Kidney (tissue), 22 donors: ENCODE measurements at places on chromosomes 5 and 9. TPM values are rescaled to one million over a fixed set of nuclear protein-coding genes. Genes with fewer than 3 reads are reported as not detected.
A peak's percentile ranks its signal among the peaks of the same experiment; 100 is the strongest.

ADAMTS16 gene
- total RNA-seq: 7.5 TPM

PPP3R2 gene
- total RNA-seq: not detected

PRLR gene
- 6.3 TPM for total RNA-seq

OBP2B gene
- total RNA-seq: not detected

NTNG2 gene
- total RNA-seq: 2.2 TPM

SPZ1 gene
- total RNA-seq: not detected

ECSCR gene
- 34.9 TPM for total RNA-seq

ENTPD2 gene
- 9.3 TPM for total RNA-seq

IGFBPL1 gene
- total RNA-seq: 0.22 TPM

FAM200C gene
- 4.8 TPM for total RNA-seq

FCN1 gene
- 13.0 TPM for total RNA-seq

GRCh38 chr9:38707885-38708637 lies 11.9 kb downstream of the FAM240B start:
- H3K27ac ChIP-seq: no peak overlapping the region
- DNase-seq: peak; percentile 61
- H3K27me3 ChIP-seq: no peaks in the 10 kb centered on the region
- no peaks in the 10 kb centered on the region for H3K4me1 ChIP-seq

GRCh38 chr9:127144670-127145445 lies 22.4 kb upstream of the ANGPTL2 start:
- no peak overlapping the region for H3K4me3 ChIP-seq
- H3K27ac ChIP-seq: peak overlapping the region; percentile 4
- H3K27me3 ChIP-seq: no peaks in the 10 kb centered on the region
- H3K4me1 ChIP-seq: no peaks in the 10 kb centered on the region
- DNase-seq: no peak
- H3K36me3 ChIP-seq: no peaks in the 10 kb centered on the region

DNA sequence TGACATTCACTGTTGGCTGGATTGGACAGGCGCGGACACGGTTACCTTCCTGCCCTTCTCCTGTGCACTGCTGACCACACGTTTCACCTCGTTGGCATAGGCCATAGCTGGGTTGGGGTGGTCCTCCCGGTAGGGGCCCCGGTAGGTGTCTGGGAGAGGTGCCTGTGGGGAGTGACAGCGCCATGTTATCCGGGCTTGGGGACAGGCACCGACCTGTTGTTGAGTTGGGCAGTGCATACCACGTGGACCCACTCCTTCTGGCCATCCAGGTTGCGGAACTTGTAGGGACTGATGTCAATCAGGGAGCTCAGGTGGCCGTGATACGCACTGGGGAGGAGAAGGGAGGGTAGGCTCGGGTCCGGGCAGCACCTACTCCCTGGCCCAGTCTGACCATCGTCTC lies 8.2 kb downstream of the PHYKPL start:
- no peak overlapping the region for H3K4me3 ChIP-seq
- H3K27me3 ChIP-seq: no peaks in the 10 kb centered on the region
- no peak for DNase-seq
- H3K4me1 ChIP-seq: peaks cover 5% of the 10 kb centered on the region
- H3K27ac ChIP-seq: no peak overlapping the region

DNA sequence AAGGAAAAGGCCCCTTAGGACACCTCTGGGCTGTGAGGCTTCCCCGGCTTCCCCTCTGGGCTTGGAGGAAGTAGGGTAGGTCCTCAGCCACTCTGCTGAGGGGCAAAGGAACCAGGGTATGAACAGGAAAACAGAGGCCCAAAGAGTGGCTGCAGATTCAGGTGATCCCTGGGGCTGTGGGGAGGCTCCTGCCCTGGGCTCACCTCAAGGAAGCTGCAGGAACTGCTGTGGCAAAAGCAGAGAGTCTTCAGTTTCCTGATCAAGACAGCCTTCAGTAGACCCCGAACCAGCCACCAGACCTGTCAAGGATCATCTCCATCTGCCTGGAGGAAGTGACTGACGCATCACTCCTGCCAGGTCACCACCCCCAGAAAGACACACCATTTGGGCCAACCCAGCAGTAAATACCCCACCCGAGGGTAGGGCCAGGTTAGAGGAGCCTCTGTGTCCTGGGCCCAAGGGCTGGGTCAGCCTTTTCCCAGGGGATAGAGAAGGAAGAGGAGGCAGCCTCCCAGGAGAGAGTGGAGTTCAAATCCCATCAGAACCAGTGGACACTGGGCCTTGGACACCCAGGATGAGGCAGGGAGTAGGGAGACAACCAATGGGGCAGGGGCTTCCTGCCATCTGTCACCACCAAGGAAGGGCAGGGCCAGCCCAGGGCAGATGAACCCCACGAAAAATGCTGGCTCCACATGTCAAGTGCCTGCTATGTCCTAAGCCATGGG lies 5.8 kb upstream of the ST6GALNAC6 start:
- peak overlapping the region; percentile 85 for H3K27ac ChIP-seq
- no peak overlapping the region for H3K4me3 ChIP-seq
- peaks cover 31% of the 10 kb centered on the region for H3K4me1 ChIP-seq
- no peaks in the 10 kb centered on the region for H3K27me3 ChIP-seq

- no peaks in the 10 kb centered on the region for H3K4me1 ChIP-seq
- H3K27me3 ChIP-seq: no peaks in the 10 kb centered on the region
- peaks cover 10% of the 10 kb centered on the region for H3K36me3 ChIP-seq
- DNase-seq: no peak
- H3K4me3 ChIP-seq: no peak overlapping the region
Measured at GRCh38 chr9:3857091-3857490, 331.3 kb upstream of the RFX3 start.

- no peaks in the 10 kb centered on the region for H3K27me3 ChIP-seq
- H3K4me3 ChIP-seq: no peak overlapping the region
- no peak for DNase-seq
- no peak overlapping the region for H3K27ac ChIP-seq
- H3K4me1 ChIP-seq: peaks cover 12% of the 10 kb centered on the region
Measured at GRCh38 chr5:143186623-143187022, 216.9 kb downstream of the NR3C1 start.

DNA sequence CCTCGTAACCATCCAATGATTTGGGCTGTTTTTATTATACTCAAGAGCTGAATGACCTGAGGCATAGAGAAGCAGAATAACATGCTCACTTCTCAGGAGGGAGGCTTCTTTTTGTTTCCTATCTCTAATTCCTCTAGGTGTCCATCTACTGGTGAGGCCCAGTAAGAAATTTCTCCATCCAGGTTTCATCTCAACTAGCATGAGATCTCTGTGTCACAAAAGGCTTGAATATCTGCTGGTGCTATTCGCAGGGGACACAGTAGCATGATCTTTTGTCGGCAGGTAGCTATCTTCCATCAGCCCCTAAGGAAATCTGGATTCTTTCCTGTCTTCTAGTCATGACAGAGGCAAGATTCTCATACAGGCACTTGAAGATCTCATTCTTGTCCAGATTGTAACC lies 8.9 kb downstream of the IFNE start:
- H3K4me1 ChIP-seq: no peaks in the 10 kb centered on the region
- DNase-seq: no peak
- H3K27ac ChIP-seq: no peak overlapping the region
- H3K36me3 ChIP-seq: no peaks in the 10 kb centered on the region

GRCh38 chr9:34253460-34253837 lies 74.6 kb downstream of the UBAP1 start:
- H3K36me3 ChIP-seq: no peaks in the 10 kb centered on the region
- no peak overlapping the region for H3K27ac ChIP-seq
- H3K4me3 ChIP-seq: no peak overlapping the region
- no peak for DNase-seq
- H3K4me1 ChIP-seq: no peaks in the 10 kb centered on the region

GRCh38 chr5:173643964-173644363 lies 27.5 kb upstream of the BOD1 start:
- no peaks in the 10 kb centered on the region for H3K27me3 ChIP-seq
- H3K4me1 ChIP-seq: peaks cover 5% of the 10 kb centered on the region
- no peak overlapping the region for H3K27ac ChIP-seq

DNA sequence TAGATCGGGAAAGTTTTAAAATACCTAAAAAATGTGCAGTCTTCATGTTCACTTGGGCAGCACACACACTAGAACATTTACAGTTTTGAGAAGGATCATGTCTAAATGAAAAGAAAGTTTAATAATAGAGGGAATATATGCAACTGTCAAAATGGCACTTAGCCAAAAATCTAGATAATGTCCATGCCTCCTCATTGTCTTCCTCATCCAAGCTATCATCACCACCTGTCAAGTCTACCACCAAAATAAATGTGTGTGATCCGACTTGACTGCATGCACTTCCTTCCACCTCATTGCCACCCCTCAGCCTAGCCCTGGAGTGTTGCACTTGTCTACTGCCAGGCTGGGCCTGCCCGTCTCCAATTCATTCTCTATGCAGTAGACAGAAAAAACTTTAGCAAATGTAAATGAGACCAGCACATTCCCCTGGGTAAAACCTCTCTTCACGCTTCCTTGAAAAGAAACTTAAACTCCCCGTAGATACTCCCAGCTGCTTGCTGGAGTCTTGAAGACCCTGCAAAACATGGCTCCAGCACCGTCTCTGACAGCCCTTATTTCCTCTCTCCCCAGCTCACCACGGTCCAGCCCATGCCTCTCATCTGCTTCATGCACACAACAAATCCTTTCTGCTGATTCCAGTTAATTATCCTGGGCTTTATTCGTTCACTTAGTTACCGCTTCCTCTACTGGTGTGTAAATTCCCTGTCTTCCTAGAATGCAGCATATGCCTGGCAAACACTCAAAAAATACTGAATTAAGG lies 66.9 kb downstream of the FANCC start:
- no peak overlapping the region for H3K27ac ChIP-seq

GRCh38 chr9:68793605-68794343 lies 88.7 kb downstream of the PIP5K1B start:
- no peak for DNase-seq

GRCh38 chr5:23352446-23352845 lies 155.0 kb upstream of the PRDM9 start:
- no peaks in the 10 kb centered on the region for H3K36me3 ChIP-seq
- H3K4me1 ChIP-seq: no peaks in the 10 kb centered on the region
- H3K27ac ChIP-seq: no peak overlapping the region
- no peak for DNase-seq
- no peaks in the 10 kb centered on the region for H3K27me3 ChIP-seq

GRCh38 chr9:131675437-131676022 lies 64.3 kb downstream of the RAPGEF1 start:
- no peaks in the 10 kb centered on the region for H3K27me3 ChIP-seq
- peaks cover 72% of the 10 kb centered on the region for H3K4me1 ChIP-seq
- no peak for DNase-seq
- no peak overlapping the region for H3K4me3 ChIP-seq
- H3K27ac ChIP-seq: peak overlapping the region; percentile 84

DNA sequence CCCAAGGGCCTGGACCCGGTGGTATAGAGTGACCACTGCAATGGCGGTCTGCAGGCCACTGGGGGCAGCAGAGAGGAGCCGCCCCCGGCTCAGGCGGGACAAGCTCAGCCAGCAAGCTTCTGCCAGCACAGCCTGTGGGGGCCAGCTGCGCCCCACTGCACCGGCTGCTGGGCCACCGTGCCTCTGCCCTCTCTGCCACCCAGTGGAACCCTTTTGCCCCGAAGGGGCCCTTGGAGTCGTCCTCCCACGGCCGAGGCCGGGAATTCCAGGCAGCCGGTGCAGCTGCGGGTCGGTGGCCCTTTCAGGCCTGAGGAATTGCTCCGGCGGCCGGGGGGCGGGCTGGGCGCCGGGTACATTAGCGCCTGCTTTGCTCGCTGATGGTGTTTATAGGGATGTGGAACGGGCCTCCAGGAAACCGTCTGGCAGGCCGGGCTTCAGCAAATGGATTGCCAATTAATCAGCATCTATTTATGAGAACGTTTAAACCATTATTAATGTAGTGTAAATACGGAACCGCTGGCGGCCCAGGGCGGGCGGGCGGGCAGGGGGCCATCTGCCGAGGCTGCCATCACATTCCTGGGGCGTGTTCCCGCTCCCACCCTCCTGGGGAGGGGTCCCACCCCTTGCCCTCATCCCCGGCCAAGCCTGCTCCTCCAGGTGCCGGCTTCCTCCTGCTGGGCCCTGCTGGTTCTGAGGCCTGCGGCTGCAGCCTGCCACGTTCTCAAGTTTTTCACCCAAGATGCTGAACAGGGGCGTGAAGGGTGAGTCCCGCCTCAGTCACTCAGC lies 127.4 kb downstream of the BARX1 start:
- H3K27me3 ChIP-seq: no peaks in the 10 kb centered on the region
- no peak overlapping the region for H3K4me3 ChIP-seq
- no peaks in the 10 kb centered on the region for H3K4me1 ChIP-seq
- DNase-seq: peak; percentile 83

DNA sequence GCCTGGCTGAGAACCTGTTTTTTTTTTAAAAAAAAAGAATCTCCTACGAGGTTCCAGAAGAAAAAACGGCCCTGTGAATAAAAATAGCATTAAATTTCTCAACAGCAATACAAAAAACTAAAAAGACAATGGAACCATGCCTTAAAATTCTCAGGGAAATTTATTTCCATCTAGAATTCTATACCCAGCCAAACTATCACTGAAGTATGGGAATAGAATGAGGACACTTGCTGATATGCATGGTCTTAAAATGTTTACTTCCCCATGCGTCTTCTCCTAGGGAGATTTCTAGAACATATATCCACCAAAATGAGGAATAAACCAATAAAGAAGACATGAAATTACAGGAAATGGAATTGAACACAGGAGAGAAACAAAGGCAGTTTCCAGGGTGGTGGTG lies 16.5 kb upstream of the NSMF start:
- no peak overlapping the region for H3K4me3 ChIP-seq
- no peak overlapping the region for H3K27ac ChIP-seq
- no peaks in the 10 kb centered on the region for H3K4me1 ChIP-seq
- no peak for DNase-seq
- no peaks in the 10 kb centered on the region for H3K27me3 ChIP-seq
- H3K36me3 ChIP-seq: no peaks in the 10 kb centered on the region

DNA sequence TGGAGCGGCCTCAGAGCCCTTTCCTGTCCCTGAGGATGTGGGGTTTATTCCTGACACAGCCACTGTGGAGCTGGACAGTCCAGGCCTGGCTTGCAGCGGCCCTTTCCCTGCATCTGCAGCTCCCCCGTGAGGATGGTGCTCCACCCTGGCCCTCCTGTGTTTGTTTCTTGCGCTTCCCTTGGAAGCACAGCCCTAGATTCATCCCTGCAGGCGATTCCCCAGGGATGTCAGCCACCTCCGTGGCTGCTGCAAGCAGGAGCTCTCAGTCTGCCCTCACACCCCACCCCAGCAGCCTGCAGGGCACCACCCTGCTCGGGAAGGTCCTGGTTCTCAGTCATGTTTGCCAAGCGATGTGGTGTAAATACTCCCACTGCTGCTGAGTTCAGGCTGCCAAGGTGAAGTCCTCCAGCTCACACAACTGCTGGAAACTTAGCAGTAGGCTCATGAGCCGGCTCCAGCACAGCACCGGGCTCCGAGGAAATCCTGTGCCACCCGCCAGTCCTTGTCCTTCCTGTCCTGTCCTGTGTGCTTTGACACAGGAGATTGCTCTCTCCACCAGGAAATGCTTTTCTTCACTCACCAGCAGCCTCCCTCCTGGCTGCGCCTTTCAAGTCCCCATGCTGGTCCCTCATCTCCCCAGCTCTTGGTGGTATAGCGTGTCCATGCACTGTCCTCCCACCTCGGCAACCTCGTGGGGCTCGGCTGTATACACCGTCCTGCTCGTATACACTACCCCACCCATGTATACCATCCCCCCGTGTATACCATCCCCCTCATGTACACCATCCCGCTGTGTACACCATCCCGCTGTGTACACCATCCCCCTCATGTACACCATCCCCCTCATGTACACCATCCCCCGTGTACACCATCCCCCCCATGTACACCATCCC lies 16.2 kb downstream of the ROPN1L start:
- H3K4me1 ChIP-seq: peaks cover 12% of the 10 kb centered on the region
- DNase-seq: no peak
